Forelimb muscle (tissue), 1 donor: ENCODE measurements at places on chromosomes 3 and 15. TPM values are rescaled to one million over a fixed set of nuclear protein-coding genes. Genes with fewer than 3 reads are reported as not detected.

The RAD51 gene
- polyA plus RNA-seq, result 7.0 TPM

The MAGI1 gene
- 12.3 TPM for polyA plus RNA-seq

The PLXND1 gene
- polyA plus RNA-seq, result 110 TPM

The DZIP1L gene
- 6.9 TPM for polyA plus RNA-seq

The IGSF11 gene
- polyA plus RNA-seq, result 1.7 TPM

The PTPRG gene
- polyA plus RNA-seq, result 24.2 TPM

The ZNF621 gene
- 12.1 TPM for polyA plus RNA-seq

The NPAP1 gene
- 0.09 TPM for polyA plus RNA-seq

The HEG1 gene
- polyA plus RNA-seq, result 27.5 TPM

The CXCR6 gene
- 0.28 TPM for polyA plus RNA-seq

The TM2D3 gene
- polyA plus RNA-seq, result 32.8 TPM

The P3H2 gene
- polyA plus RNA-seq, result 39.4 TPM

The PLCB2 gene
- polyA plus RNA-seq, result 10.2 TPM

The PPP1R14D gene
- polyA plus RNA-seq, result 0.19 TPM

The TM4SF18 gene
- polyA plus RNA-seq, result 10.5 TPM

The PLD1 gene
- 11.3 TPM for polyA plus RNA-seq

The CCR9 gene
- polyA plus RNA-seq, result not detected

The MINDY2 gene
- polyA plus RNA-seq, result 7.9 TPM

The BUB1B gene
- polyA plus RNA-seq, result 8.8 TPM

The KNL1 gene
- 7.5 TPM for polyA plus RNA-seq

The SLC12A1 gene
- 0.15 TPM for polyA plus RNA-seq

The A4GNT gene
- not detected for polyA plus RNA-seq

The ZNF774 gene
- 2.9 TPM for polyA plus RNA-seq

The FSIP1 gene
- polyA plus RNA-seq, result 0.47 TPM

The AP3B2 gene
- polyA plus RNA-seq, result 0.29 TPM

The SATB1 gene
- polyA plus RNA-seq, result 44.9 TPM

The P2RY1 gene
- 4.8 TPM for polyA plus RNA-seq

The MELTF gene
- polyA plus RNA-seq, result 5.7 TPM

The GRK7 gene
- 0.10 TPM for polyA plus RNA-seq
